Kasumi-1 (cell line): ENCODE measurements at places on chromosomes 2 and 18.
A peak's percentile ranks its signal among the peaks of the same experiment; 100 is the strongest.

GRCh38 chr2:14051401-14051800 is 581.1 kb upstream of the LRATD1 start:
- no peak for DNase-seq

GRCh38 chr2:48905696-48906095 is 150.2 kb upstream of the LHCGR start:
- peak; percentile 21 for DNase-seq

DNA sequence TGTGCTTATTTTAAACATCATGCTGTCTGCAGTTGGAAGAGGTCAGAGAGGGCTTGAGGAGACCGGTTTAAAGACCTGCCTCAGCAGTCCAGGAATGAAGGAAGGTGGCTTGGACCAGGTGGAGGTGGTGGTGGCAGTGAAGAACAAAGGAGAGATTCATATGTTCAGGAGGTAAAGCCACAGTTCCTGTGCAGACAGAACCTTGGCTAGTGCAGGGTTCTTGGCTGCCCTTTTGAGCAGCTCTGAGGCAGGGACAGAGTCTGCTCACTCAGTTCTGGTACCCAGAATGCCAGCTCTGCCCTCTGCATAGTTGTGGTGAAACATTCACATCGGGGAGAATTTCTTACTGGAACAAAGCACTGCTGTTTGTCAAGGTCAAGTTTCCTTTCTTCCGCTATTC is 669.7 kb upstream of the HS6ST1 start:
- no peak for DNase-seq

DNA sequence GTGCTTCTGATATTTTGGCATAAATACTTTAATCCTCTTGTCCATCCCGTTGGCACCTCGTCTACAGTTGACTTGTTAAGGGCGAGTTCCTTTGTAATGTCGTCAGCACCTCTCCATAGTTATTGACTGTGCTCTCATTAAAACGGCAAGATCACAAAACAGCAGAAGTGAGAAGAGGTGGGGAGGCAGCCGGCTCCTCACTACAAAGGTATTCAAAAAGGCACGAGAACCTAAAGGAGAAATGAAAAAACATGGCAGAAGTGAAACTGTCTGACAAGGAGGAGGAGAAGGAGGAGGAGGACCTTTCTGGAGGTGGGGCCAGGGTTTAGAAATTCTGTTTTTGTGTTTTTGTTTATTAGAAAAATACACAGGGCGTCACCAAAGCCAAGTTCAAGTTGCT is 235.6 kb downstream of the BCL11A start:
- DNase-seq = no peak

- no peak for DNase-seq
Measured at GRCh38 chr2:159818940-159819339, 20.9 kb upstream of the CD302 start.

- peak; percentile 91 for DNase-seq
Measured at GRCh38 chr2:60555066-60555782, 1.8 kb upstream of the BCL11A start.

GRCh38 chr18:49846361-49846662 is 33.0 kb upstream of the ACAA2 start:
- no peak for DNase-seq

DNA sequence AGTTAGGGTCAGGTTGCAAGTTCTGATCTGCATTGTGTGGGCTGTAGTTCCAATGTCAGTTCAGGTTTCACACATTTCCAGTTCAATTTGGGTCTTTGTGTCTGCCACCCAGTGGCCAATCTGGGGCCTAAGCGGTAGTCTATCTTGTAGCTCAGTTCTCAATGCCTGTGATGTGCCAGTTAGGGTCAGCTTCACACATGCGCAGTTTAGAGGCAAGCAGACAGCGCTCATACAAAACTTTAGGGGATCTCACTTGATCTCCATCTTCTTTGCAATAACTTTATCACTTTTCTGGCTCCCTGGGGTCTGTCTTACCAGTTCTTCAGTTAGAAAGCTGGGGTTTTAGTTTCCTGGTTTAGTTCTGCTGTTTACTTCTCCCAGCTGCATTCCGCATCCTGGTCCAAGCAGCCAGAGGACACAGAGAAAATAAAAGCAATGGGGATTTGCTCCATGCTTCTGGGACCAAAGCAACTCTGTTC is 11.0 kb upstream of the ZNF24 start:
- DNase-seq = peak; percentile 88

GRCh38 chr2:99936065-99936464 is 206.3 kb downstream of the AFF3 start:
- no peak for DNase-seq

- no peak for DNase-seq
Measured at GRCh38 chr2:241074065-241074818, 27.8 kb downstream of the MTERF4 start.

DNA sequence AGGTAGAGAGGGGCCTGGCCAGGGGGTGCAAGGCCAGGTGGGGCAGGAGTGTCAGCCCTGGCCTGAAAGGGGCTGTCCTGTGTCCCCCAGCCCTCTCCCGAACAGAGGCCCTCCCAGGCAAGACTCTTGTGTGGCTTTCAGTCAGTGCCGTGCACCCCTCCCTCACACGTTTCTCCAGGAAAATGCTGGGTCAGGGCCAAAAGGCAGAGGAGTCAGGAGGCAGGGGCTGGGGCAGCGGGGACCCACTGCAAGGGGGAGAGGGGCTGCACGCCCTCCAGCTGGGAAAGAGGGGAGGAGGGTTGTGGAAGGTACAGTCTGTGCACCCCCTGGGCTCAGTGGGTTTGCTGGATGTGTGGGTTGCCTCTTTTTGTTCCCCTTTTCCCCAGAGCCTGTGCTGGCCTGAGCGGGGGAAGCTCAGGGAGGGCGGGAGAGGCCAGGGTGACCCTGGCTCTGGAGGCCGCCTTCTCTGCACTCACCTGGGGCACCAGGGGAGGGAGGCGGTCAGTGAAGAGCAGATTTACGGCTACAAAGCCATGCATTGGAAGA is 4.1 kb downstream of the KCNF1 start:
- no peak for DNase-seq

GRCh38 chr2:25405611-25406295 is 64.0 kb upstream of the DNMT3A start:
- no peak for DNase-seq

- DNase-seq = no peak
Measured at GRCh38 chr2:147025646-147026585, 818.9 kb upstream of the ACVR2A start.

DNA sequence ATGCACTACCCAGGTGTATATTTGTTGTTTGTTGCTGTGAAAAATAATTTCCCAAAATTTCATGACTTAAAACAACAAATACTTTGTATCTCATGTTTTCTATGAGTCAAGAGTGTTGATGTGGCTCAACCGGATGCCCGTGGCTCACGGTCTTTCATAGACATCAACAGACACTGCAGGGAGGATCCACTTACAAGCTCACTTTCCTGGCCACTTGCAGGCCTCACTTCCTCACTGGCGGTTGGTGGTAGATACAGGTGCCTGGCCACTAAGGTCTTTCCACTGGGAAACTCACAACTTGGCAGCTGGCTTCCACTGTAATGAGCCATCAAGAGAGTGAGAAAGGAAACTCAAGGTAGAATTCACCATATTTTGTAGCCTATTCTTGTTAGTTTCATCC is 662.9 kb downstream of the IRS1 start:
- DNase-seq = peak; percentile 78

GRCh38 chr2:1595274-1595673 is 149.0 kb downstream of the PXDN start:
- no peak for DNase-seq

DNA sequence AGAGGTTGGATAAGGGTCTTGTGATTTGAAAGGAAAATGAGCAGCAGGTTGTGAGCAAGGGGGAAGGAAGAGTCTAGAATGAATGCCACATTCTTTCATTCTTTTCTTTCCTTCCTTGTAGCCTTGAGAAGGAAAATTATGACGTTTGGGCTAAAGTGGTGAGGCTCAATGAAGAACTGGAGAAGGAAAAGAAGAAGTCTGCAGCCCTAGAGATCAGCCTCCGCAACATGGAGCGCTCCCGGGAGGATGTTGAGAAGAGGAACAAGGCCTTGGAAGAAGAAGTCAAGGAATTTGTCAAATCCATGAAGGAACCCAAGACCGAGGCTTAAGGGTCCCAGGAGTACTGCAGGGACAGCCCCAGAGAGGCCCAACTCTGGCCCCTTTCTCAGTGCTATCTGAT is 45.3 kb downstream of the BMP10 start:
- DNase-seq = no peak

DNA sequence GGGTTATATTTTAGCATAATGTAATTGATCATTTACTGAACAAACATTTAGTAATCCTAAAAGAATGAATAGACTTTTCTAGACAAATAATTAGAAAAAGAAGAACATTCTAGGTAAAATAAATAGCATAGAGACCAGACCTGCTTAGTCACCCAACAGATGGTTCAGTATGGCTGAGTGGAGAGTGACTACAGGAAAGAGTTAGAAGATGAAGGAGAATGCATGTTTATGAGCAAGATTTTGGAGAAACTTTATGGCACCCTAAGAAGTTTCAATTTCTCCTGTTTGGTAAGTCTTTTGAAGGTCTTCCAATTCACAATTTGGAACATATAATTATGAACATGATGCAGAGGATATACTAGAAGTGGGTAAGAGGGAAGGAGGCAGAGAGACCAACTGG is 32.9 kb downstream of the FAP start:
- DNase-seq = no peak

DNA sequence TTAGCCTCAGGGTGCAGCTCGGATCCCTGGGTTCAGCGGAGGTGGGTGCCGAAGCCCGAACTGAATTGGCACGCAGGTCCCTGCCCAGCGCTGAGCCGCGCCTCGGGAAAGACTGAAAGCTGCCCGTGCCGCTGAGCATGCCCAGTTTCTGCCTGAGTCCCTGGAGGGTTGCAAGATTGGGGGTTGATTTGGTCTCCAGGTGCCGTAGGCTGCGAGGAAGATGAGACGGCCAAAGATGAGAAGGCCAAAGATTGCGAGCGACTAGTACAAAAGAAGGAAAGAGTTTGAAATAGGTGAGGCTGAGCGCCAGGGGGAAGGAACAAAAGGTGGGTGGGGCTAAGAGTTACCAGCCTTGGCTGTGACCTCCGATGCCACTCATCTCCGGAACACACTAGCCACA is 852 bp upstream of the KCNH7 start:
- no peak for DNase-seq

DNA sequence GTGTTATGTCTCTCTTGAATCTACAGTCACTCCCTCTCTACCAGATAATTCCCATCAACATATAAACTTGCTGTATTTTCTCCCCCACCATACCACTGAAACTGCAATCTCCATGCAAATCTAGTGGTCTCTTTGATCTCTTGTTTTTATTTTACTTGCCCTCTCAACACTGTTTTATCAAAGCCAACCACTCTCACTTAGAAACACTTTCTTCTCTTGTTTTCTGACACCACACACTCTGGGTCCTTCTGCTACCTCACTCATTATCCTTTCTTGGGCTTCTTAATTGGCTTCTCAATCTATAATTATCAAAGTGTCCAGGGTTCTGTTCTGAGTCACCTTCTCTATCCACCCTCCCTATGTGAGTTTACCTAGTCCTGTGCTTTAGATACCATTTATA is 2.0 kb upstream of the MCFD2 start:
- DNase-seq = no peak

- no peak for DNase-seq
Measured at GRCh38 chr2:12718711-12719399, 2.1 kb downstream of the TRIB2 start.

DNA sequence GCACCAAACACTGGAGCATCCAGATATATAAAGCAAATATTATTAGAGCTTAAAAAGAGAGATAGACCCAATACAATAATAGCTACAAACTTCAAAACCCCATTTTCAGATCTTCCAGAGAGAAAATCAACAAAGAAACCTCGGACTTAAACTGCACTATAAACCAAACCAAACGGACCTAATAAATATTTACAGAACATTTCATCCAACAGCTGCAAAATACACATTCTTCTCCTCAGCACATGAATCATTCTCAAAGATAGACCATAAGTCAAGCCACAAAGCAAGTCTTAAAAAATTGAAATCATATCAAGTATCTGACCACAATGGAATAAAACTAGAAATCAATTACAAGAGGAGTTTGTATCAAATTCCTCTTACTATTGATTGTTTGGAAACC is 140.2 kb upstream of the OTOS start:
- DNase-seq = no peak

DNA sequence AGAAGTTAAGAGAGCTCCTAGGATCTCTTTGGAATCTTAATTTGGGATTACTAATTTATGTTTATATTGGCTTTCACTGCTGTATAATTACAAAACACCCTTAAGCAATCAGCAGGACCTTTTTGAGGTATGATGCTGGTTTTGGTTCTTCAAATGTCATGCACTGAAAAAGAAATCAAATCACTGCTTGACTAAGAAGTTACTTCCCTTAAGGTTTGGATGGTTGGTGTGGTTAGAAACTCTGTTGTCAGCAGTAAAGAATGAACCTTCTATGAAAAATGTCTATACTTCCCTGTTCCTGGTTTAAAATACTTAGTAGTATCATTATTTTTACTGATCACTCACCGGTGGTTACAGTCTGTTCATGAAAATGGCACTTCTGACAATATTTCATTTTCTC is 5.5 kb downstream of the COLEC12 start:
- DNase-seq = no peak

DNA sequence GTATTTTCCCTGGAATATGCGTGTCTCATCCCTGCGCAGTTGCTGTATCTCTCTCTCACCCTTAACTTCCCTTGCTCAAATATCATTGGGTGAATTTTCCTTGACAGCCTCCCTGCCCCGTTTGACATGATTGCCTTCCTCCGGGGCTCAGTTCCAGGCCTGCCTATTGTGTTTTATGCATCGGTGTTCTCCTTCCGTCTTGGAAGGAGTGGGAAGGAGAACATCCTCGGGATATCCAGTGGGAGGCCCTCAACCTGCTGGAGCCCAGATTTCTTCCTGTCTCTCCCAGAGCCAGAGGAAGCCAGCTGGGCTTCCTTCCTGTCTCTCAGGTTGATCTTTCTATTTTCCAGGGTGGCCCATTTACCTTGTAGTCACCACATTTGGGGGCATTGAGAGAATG is 434.7 kb upstream of the HS6ST1 start:
- no peak for DNase-seq

DNA sequence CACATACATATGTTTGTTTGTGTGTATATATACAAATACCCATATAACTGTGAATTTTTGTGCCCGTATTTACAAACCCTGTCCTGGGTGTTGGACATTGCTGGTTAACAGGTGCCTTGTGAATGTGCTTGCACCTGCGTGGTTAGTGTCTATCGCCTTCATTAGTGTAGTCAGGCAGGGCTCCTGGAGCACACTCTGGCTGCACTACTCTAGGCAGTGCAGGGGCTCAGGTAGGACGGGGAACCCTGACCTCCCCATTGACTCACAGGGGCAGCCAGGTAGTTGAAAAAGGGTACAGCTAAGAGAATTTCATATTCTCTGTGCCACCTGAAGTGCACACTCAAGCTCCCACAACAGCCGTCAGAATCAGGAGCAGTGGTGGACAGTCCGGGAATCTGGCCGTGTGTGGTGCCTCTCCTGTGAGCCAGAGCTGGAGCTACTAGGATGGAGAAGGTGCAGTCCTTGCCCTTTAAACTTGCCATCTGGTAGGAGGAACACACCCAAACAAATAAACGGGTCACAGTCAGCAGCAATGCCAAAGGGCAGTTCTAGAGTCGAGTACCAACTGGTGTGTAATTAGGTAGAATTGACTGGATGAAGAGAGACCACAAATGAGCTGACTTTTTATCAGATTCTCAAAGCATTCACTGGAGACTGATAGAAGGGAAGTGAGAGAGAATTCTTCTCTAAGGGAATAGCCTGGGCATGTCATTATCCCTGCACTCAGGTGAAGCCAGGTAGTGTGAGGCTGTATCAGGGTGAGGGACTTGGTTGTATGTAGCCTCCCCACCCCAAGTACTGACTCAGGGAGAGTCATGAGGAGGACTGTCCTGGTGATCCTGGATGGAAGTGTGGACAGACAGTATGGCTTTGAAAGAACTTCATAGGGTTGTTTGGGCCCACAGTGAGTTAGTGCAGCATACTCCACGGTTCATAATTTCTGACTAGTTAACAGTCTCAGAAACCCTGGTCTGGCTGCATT is 44.1 kb downstream of the FARP2 start:
- no peak for DNase-seq
